Activated CD8-positive, alpha-beta memory T cell treated with anti-CD3 and anti-CD28 coated beads, Interleukin-2, amount 50 U/mL, for 48 hours (primary cell): ENCODE measurements at places on chromosomes 3 and 15.
A peak's percentile ranks its signal among the peaks of the same experiment; 100 is the strongest.

- no peak for DNase-seq
Observed at GRCh38 chr3:22506871-22507270, 696.3 kb upstream of the UBE2E2 start.

DNA sequence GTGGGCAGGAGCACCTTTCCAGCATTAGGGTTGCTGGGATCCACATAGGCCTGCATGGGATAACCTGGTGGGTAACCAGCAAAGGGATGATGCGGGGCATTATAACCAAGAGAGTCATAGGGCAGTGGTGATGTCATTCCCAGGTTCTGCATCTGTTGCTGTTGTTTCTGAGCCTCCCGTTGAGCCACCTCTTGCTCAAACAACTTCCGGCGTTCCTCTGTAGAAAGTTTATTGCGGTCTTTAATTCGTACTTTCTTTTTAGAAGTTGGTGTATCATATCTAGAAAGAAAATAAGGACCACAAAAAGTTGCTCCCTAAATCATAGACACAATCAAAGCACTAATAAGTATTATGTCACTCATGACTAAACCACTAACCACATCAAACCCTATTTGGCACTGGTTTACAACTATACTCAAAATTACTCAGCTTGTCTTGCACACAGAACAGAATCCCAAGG is 77.8 kb downstream of the NBEAL2 start:
- DNase-seq = peak; percentile 58

- DNase-seq = no peak
Observed at GRCh38 chr3:41216993-41217392, 17.7 kb downstream of the CTNNB1 start.

DNA sequence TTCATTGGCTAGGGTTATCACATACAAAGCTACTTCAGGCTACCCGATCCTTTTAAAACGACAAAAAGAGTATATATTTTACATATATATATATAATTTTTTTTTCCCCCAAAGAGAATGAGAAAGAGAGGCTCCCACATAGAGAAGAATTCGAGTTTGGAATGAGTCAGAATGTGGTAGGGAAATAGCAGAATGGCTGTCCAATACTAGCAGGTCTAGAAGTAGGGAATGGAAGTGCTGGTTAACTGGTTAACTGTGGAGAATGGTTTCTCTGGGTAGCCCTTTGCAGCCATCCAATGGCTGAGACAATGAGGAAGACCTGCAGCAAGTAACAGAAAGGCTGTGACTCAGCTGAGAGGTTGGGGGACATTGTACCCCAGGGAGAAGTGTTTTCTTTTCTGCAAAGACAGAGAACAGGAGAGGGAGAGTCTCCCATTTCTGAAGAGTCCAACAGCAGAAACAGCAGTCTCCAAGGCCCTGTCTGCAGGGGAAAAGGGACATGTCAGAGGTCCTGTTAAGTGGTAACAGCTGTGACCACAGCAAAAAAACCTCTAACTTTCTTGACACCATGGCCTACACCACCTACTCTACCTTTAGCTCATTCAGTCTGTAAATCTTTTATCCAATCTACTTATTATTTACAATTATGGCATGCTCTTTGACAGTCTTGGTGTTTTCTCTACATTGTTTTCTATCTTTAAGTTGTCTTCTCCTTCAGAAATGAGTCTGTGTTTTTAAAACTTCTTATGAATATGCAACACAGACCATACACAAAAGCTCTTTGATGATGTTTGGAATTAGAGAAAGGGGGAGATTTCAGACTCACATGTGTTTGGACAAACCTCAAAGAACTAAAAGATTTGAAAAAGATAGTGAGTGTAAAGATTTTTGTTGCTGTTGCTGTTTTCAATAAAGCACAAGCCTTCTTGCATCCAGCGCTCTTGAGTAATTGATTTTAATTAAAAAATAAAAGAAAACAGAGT is 116.1 kb upstream of the SLC7A14 start:
- no peak for DNase-seq

- no peak for DNase-seq
Observed at GRCh38 chr3:106034313-106034712, 165.5 kb upstream of the CBLB start.

DNA sequence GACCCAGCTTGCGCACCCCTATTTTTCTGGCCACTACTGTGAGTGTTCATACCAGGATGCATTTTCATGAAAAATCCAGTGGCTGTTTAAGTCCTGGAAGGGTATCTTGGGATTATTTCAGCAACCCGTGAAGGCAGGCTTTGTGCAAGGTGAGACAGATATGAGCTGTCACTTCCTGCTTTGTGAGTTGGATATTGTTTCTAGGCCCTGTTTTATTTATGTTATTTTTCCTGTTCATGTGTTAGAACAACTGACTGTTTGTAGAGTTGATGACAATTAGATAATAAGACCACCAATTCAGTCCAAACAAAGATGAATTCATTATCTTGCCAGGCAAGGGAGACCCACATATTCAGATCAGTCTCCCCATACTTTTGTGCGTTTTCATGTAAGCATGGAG is 42.5 kb downstream of the ZBTB38 start:
- DNase-seq = no peak

GRCh38 chr3:121989943-121990342 is 32.1 kb downstream of the ILDR1 start:
- DNase-seq = no peak

GRCh38 chr3:38029400-38030125 is at the start of gene PLCD1:
TSS of gene PLCD1 (minus strand) at chr3:38029642. CDS start at chr3:38029539, 103 bp downstream.
- no peak for DNase-seq

DNA sequence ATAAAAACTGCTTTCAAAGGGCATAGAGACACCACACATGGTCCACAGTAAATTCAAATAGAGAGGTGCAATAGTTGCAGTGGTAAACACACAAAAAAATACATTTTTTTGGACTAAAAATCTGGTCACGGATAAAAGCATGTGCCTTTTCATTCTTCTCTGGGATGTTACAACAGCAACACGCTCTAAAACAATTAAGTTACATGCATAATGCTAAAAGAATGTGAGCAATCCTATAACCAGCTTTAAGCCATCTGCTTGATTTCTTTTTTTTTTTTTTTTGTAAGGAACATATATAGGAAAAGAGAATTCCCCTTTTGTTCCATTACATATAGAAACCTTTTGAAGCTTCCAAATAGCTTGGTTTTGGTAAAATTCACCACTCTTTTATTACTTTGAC is 20.0 kb downstream of the WNT5A start:
- DNase-seq = no peak

DNA sequence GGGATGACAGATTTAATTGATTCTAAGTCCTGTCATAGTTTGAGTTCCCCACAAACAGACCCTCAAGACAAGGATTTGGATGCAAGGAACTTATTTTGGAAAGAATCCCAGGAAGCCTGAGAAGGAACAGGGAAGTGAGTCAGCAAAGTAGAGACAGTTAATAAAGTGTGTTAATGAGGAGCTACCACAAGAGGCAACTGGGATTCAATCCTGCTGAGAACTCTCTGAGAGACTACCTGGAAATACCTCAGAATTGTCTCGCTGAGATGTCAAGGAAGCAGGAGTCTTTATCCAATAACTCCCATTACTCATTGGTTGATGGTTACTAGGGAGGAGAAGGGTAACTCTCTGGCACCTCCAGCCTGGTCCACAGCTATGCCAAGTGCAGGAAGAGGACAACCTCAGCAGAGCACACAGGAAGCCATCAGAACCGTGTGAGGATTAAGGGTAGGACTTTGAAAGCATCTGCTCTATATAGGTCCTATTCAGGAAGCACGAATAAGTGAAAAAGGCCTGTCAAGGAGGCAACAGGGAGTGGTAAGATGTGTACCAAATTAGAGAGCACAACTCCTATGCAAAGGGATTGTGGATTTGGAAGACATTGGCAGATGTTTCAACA is 311.1 kb upstream of the KCNH8 start:
- no peak for DNase-seq

DNA sequence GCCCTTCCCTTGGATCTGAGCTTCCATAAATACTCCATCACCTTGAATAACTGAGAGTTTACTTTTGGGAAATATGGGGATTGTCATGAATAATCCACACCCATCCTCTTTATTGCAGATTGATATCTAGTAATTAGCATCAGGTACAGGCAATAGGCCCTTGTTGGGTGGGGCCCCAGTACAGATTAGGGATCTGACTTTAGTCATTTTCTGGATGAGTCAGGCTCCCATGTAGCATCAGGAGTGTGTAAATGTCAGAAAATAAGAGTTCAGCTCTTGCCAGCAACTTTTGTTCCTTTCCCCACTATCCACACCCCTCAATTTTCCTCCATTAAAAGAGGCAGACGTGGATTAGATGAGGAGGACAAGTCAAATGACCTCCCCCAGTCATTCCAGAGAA is 17.7 kb upstream of the SNRK start:
- no peak for DNase-seq

- DNase-seq = no peak
Observed at GRCh38 chr15:81256916-81257315, 60.2 kb downstream of the IL16 start.

DNA sequence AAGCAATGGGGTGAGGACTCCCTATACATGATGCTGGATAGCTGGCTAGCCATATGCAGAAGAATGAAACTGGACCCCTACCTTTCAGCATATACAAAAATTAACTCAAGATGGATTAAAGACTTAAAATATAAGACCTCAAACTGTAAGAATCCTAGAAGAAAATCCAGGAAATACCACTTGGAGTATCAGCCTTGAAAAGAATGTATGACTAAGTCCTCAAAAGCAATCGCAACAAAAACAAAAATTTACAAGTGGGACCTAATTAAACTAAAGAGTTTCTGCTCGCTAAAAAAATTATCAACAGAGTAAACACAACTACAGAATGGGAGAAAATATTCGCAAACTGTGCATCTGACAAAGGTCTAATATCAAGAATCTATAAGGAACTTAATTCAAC is 94.3 kb downstream of the XRN1 start:
- no peak for DNase-seq

- no peak for DNase-seq
Observed at GRCh38 chr3:138412821-138413551, 21.4 kb upstream of the ESYT3 start.

DNA sequence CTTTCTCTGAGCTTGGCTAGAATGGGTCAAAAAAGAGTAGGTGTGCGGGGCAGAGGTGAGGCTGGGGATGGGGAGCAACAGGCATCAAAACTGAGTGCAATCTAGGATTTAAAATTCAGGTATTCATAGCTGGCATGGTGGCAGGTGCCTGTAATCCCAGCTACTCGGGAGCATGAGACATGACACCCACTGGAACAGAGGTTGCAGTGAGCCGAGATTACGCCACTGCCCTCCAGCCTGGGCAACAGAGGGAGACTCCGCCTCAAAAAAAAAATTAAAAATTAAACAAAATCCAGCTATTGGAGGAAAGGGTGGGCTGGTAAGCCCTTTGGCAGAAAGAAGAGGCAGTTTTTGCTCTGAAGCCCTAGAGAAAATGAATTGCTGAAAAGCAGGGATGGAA is 485.8 kb upstream of the PROK2 start:
- DNase-seq = no peak

DNA sequence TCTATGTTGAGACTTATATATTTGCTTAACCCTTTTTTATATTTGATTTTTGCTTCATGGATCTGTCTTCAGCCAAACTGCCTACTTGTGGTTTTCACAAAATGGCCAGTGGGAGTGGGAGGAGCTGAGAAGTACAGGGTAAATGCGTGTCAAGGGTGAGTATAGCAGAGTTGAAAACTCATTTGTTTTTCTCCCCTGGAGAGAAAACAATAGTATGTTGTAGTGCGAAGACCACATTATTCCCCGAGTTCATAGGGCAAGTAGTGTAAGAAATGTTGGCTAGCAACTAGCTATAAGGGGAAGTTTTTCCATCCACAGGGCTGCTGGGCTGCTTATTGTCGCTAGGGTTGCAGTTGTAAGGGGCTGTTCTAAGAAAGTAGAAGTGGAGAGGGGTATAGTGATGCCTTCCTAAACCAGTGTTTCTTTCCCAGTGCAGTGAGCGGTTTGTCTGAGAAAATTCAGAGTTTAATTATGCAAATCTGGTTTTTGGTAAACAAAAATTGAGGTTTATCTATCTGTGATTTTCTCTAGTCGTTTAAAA is 153.8 kb upstream of the AZI2 start:
- no peak for DNase-seq

DNA sequence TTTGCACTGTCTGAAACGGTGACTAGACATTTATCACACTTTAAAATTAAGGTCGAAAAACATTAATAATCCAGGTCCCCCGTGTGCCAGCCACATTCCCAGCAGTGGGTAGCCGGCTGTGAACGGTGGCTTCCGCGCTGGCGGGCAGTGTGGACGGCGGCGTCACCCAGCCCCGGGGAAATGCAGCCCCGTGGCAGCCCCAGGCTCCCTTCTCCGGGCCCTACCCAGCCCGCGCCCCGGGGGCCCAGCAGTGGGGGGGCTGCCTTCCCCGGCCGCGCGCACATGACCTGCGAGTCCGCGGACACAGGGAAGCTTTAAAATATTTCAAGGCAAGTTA is 25.3 kb downstream of the GABRA5 start:
- DNase-seq = no peak

- DNase-seq = no peak
Observed at GRCh38 chr3:114420072-114420471, 126.2 kb downstream of the TIGIT start.

DNA sequence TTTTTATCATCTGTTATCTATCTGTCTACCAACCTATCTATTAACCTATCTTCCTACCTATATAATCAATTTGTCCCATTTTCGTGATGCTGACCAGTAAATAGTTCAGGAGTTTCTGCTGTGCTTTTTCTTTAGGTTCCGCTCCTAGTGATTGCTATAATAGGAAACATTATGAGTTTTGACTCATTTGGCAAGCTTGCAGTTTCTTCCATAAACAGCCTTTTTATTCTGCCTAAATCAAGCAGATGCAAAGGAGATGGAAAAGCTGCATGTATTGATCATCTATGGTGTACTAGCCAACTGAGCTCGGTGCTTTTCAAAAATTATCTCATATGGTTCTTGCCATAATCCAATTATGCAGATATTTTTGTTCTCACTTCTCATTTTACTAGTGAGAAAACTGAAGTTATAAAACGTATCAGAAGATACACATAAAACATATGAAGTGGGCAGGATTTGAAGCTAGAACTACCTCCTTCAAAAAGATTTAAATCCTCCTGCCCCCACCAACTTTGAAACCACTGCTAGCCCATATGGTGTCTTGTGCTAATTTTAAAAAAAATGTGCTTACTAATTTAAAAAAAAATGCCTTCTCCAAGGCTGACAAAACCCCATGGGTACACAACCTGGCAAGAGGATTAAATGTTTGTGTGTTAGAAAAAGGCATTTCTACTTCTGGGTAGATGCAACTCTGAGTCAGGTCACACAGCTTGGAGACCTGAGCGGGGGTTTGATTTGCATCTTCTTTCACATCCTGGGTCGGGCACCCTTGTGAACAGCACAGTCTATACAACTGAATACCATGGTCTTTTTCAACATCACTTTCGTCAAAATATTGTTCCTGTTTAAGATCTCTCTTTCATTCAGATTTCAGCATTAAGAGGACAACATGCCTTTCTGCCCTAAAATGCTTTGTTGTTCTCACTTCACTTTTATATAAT is 267.0 kb downstream of the CHL1 start:
- no peak for DNase-seq
